Upper lobe of left lung (tissue), 6 donors: ENCODE measurements at places on chromosomes 11 and 22. TPM values are rescaled to one million over a fixed set of nuclear protein-coding genes. Genes with fewer than 3 reads are reported as not detected.

Gene OR51I1
- total RNA-seq = not detected

Gene GLB1L2
- 4.8 TPM for total RNA-seq

Gene ACTN3
- not detected for total RNA-seq

Gene WBP2NL
- 0.74 TPM for total RNA-seq

Gene YAP1
- total RNA-seq = 200 TPM

Gene OR51B4
- total RNA-seq = 0.27 TPM

Gene OLFML1
- total RNA-seq = 34.2 TPM

Gene KCTD14
- total RNA-seq = 26.7 TPM

Gene PAX6
- not detected for total RNA-seq

Gene GLB1L3
- 1.1 TPM for total RNA-seq

GRCh38 chr11:15291885-15292284, 177.2 kb downstream of the INSC start:
- no peak overlapping the region for H3K4me3 ChIP-seq
- H3K27me3 ChIP-seq = no peaks in the 10 kb centered on the region
- DNase-seq = no peak
- no peaks in the 10 kb centered on the region for H3K4me1 ChIP-seq
- H3K36me3 ChIP-seq = no peaks in the 10 kb centered on the region
- no peak overlapping the region for H3K27ac ChIP-seq

DNA sequence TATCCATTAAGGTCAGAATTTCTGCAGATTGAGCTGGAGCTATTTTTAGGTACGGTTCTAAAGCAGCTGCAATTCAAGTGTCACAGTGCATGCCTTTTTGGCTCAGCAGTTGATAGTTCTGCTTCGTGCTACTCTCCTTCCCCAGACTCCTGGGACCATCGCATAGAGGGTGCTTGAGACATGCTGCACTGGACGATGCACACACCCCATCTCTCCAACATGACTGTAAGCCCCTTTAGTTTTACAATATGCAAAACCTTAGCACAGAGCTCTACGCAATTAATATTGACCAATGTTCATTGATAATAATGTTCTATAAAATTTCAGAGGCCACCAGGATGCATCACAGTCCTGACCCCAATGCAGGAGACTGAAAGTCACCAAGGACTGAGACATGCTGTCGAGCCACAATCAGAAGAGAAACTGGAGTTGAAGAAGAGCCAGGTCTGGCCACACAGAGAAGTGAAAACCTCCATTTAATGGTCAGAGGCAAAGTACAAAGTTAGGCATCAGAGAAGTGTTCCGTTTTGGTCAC, 120.9 kb upstream of the ZC3H12C start:
- H3K4me3 ChIP-seq = no peak overlapping the region
- H3K27ac ChIP-seq = no peak overlapping the region
- H3K4me1 ChIP-seq = peaks cover 12% of the 10 kb centered on the region

DNA sequence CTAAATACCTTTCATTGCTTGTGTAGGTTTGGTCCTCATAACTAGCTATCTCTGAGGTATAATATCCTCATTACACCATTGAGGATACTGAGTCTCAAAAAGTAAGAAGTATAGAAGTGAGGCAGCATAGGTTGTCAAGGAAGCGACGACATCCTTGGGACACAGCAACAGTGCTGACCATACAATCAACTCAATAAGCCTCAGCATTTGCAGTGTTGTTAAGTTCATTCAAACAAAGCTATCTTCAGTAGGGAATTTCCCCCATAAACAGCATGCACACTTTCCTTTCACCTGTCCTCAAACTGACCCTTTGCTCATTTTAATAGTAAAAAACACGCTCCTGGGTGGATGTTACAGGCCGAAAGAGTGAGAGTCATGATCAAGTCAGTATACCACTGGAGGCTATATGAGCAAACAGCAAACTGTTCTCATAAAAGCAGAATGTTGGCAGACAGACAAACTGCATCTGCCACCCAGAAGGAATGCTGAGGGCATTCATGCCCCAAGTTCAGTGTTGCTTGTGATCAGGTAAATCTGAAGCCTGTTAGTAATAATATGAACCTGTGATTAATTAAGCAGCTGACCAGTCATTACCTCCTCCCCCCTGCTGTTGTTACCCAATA, 756.2 kb upstream of the TENM4 start:
- no peak overlapping the region for H3K4me3 ChIP-seq
- no peak overlapping the region for H3K27ac ChIP-seq
- H3K27me3 ChIP-seq = no peaks in the 10 kb centered on the region
- no peaks in the 10 kb centered on the region for H3K36me3 ChIP-seq
- no peaks in the 10 kb centered on the region for H3K4me1 ChIP-seq
- DNase-seq = no peak

DNA sequence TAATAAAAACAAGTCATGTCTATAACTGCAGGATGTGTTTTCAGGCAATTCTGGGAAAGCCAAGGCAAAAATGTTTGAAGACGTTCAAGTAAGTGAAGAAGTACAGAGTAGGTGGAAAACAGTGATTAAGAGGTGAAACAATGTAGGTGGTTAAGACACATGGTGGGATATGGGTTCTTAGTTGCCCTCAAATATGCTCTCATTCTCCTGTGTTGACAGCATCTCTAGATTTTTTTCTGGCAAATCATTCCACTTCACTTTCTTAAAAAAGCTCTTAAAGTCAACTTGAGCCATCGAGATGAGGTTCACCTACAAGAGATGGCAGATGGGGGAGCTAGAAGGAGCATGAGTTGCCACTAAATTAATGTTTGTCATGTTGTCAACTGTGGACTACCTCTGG, 1041.0 kb upstream of the CNTN5 start:
- no peaks in the 10 kb centered on the region for H3K36me3 ChIP-seq
- H3K27ac ChIP-seq = no peak overlapping the region
- no peak for DNase-seq
- H3K4me1 ChIP-seq = no peaks in the 10 kb centered on the region

DNA sequence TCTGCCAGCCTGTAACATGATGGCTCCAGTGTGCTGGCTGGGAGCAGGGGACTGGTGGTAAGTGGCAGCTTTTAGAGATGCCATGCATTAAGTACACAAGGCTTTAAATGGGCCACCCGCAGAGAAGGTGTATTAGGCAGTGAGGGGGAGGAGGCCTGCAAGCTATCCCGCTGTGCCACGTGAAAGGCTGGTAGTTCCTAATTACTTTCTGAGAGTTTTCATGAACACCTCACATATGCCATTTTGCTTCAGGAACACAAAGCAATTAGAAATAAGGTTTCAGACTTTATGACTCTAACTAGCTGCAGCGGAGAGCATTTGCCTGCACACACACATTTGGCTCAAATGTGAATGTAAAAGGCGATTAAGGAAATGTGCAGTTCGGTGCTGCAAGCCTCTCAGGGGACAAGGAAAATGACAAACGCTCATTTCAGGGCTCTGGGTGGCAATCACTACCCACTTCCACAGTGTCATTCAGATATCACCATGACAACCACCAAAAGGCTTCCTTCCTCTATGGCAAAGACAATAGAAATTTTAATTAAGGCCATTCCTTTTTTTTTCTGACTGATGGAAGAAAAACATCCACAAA, 116.6 kb downstream of the PLEKHA7 start:
- H3K27ac ChIP-seq = no peak overlapping the region
- H3K27me3 ChIP-seq = no peaks in the 10 kb centered on the region
- H3K4me1 ChIP-seq = no peaks in the 10 kb centered on the region
- no peaks in the 10 kb centered on the region for H3K36me3 ChIP-seq

- no peak overlapping the region for H3K27ac ChIP-seq
- no peak for DNase-seq
- H3K27me3 ChIP-seq = no peaks in the 10 kb centered on the region
- H3K4me3 ChIP-seq = no peak overlapping the region
- peaks cover 10% of the 10 kb centered on the region for H3K4me1 ChIP-seq
- H3K36me3 ChIP-seq = no peaks in the 10 kb centered on the region
These were observed 44.4 kb downstream of the GDPD5 start for GRCh38 chr11:75481223-75481921.

GRCh38 chr11:18727479-18728236, 1.7 kb upstream of the IGSF22 start:
- no peak overlapping the region for H3K27ac ChIP-seq
- no peaks in the 10 kb centered on the region for H3K4me1 ChIP-seq
- DNase-seq = no peak
- H3K27me3 ChIP-seq = no peaks in the 10 kb centered on the region
- no peak overlapping the region for H3K4me3 ChIP-seq

DNA sequence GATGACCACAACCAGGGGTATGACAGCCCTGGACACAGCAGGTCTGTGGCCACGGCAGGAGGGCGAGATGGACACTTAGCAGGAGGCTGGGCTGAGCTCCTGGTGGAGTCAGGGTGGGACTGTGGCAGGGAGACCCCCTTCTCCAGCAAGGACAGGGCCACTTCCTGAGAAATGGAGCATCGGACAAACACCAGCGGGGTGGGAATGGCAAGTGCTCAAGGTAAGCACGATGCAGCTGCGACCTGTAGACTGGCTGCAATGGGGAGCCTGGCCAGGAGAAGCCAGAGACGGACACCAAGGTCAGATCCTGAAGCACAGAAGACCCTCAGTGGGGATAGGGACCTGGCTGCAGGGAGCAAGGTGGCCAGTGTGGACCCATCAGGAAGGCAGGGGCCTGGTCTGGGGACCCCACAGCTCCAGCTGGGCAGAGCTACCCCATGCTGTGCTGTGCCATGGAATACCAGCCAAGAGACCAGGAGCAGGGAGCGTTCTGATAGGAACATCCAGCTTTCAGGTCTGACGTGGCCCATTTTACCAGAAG, 29.2 kb downstream of the RSPH14 start:
- no peak overlapping the region for H3K4me3 ChIP-seq
- H3K36me3 ChIP-seq = no peaks in the 10 kb centered on the region
- H3K27me3 ChIP-seq = no peaks in the 10 kb centered on the region
- DNase-seq = peak; percentile 39
- H3K27ac ChIP-seq = no peak overlapping the region

DNA sequence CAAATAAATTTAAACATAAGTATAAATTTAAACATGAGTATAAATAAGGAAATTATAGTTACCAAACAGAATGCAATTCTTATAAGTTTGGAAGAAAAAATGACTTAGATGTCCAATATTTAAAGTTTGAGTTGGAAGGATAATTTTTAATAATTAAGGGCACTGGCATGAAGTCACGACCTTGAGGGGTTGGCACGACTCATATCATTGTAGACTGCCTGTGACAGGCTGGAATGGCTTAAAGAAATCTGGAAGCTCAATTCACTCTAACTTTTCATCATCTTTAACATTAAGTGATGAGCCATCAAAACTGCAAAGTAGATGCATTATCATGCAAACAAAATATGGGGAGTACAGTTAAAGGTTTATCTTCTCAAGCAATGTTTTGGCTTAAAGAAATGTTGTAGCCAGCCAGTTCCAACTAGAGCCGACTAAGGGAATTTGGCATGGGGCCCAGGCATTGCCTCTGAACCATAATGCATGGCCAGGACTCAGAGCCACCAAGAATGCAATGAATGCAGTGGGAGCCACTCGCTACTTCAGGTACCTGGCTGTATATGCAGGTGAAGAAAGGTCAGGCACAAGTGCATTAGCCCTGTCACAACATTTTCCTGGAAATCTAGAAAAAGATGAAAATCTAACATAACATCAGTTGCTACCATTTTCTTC, 33.4 kb downstream of the PGR start:
- no peaks in the 10 kb centered on the region for H3K36me3 ChIP-seq
- no peaks in the 10 kb centered on the region for H3K4me1 ChIP-seq
- DNase-seq = no peak
- no peak overlapping the region for H3K27ac ChIP-seq

DNA sequence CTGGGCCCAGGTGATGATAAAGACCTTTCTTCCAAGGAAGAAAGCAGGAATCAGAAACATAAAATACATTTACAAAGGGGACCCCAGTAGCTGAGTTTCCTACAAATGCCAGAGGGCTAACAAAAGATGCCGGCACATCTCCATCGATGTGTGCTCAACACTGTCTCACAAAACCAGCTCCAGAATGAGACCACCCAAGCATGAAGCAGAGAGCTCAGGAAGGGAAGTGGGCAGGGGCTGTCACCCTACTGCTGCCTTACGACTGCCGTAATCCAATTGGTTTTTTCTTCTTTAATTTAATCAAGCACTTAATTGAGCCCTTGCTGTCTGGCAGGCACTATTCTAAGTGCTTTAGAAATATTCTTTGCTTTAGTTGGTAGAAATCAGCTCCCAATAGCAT, 26.1 kb downstream of the SMCO4 start:
- H3K4me1 ChIP-seq = peaks cover 6% of the 10 kb centered on the region
- no peaks in the 10 kb centered on the region for H3K36me3 ChIP-seq
- no peaks in the 10 kb centered on the region for H3K27me3 ChIP-seq
- no peak for DNase-seq

DNA sequence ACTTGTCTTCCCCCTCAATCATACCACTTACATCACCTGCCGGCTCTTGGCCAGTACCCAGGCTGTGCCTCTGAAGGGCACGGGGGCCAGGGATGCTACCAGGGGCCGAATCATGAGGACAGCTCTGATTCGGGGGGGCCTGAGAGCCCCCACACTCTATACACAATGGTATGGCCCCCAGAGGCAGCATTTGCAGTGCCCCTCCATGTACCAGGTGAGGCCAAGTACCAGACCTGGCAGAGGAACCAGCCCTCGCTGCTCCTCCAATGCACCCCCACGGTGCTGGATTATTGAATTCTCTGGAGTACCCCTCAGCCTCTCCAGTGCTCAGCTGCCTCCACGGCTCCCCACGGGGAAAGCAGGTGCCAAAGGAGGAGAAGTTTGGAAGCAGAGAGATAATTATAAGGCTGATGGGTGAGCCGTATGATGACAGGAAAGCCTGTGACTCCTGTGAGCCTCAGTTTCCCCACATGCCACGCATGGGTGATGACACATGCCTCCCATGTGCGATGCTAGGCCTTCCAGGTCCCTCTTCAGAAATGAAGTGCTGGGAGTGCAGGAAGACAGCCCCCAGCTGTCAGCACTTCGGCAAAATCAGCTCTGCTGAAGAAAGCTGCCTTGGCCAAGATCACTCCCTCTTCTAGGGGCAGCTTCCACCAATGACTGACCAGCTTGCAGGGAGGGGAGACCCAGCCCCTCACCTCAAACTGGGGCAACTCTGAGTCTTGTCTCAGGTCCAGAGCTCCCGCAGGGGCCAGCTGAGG, 69.9 kb downstream of the THAP12 start:
- no peaks in the 10 kb centered on the region for H3K36me3 ChIP-seq
- no peaks in the 10 kb centered on the region for H3K4me1 ChIP-seq
- H3K27me3 ChIP-seq = no peaks in the 10 kb centered on the region
- H3K4me3 ChIP-seq = no peak overlapping the region
- no peak overlapping the region for H3K27ac ChIP-seq

GRCh38 chr11:34416766-34417165, 22.0 kb upstream of the CAT start:
- no peak overlapping the region for H3K4me3 ChIP-seq
- H3K4me1 ChIP-seq = peaks cover 8% of the 10 kb centered on the region
- no peak for DNase-seq
- H3K27me3 ChIP-seq = no peaks in the 10 kb centered on the region
- H3K36me3 ChIP-seq = no peaks in the 10 kb centered on the region

- no peak for DNase-seq
- H3K27ac ChIP-seq = no peak overlapping the region
- H3K27me3 ChIP-seq = no peaks in the 10 kb centered on the region
- no peak overlapping the region for H3K4me3 ChIP-seq
- no peaks in the 10 kb centered on the region for H3K36me3 ChIP-seq
- no peaks in the 10 kb centered on the region for H3K4me1 ChIP-seq
These were observed 27.1 kb upstream of the GAL start for GRCh38 chr11:68657021-68657780.
